BJ (cell line): ENCODE measurements at places on chromosomes 3 and 15.

GRCh38 chr3:178109691-178110090, 426.5 kb upstream of the KCNMB2 start:
- DNase-seq: no peak

- no peak for DNase-seq
Measured at GRCh38 chr3:57582474-57583168, 14.5 kb downstream of the ARF4 start.

DNA sequence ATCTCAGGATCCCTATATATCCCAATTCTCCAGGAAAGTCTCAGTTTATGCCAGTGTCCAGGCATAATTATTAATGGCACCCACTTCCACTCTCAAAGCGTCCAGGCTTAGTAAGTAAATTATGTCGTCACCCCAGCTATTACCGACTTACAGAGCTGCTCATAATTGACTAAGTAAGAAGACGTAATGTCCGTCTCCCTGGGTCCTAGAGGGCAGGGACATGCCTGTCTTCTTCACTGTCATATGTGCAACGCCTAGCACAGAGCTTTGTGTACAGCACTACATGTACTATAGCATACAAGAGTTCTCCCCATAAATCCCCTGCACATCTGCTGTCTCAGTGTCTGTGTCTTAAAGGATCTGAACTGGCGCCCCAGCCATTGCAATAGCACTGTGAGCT, 23.9 kb upstream of the HRH1 start:
- no peak for DNase-seq

DNA sequence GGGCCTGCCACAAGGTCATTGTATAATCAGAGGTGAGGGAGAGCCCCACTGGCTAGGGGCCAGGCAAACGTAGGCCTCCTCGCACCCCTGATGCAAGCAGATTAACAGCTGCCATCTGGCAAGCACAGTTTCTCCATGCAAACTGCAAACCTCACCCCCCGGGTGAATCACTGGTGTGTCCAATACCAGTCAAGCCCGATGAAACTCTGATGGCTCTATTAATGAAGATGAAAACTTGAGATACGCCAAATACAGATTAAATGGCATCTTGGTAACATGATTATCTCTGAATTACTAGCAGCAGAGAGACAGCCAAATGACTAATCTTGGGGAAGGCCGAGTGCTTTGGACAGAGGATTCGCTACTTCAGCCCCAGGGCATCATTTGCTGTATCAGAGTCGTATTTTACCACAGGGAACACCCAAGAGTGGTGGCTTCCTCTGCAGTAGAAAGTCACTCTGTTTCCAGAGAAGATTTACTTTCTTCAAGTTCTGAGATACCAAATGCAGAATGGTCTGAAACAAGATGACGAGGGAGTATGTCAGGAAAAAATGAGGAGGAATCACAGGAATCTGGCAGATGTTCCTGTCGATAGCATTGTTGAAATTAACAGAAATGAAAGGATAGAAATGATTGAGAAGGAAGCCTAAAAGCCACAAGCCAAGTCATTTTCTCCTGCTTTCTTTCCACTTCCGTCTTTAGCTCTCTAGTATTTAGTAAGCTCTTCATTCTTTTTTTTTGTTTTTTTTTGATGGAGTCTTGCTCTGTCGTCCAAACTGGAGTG, 96.2 kb upstream of the NR2F2 start:
- DNase-seq: peak; percentile 74

GRCh38 chr3:27311400-27311799, 57.8 kb downstream of the NEK10 start:
- peak; percentile 87 for DNase-seq

- no peak for DNase-seq
Measured at GRCh38 chr15:25501828-25502446, 63.1 kb upstream of the UBE3A start.
